CD4-positive, alpha-beta T cell treated with Interleukin-10 for 1 hour (primary cell): ENCODE measurements at places on chromosomes 7 and 10.

DNA sequence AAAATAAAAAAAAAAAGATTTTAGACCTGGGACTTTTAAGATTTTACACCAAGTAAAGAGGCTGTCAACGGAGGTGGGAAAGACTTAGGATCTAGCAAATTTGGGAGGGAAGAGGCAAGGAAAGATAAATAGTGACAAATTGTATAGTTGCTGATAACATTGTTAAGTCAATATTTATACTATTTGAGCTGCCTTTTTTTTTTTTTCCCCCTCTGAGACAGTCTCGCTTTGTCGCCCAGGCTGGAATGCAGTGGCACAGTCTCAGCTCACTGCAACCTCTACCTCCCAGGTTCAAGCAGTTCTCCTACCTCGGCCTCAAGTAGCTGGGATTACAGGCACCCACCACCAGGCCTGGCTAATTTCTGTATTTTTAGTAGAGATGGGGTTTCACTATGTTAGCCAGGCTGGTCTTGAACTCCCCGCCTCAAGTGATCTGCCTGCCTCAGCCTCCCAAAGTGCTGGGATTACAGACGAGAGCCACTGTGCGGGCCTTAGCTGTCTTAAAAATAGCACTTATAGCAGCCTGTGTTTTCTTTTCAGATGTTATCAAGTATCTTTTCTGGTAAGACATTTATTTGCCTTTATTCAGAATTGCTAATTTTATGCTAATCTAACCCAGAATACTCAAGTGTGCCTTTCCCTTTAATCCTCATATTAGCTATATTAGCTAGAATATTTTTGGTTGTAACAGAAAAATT lies 94.5 kb downstream of the MMRN2 start:
- no peak for DNase-seq

DNA sequence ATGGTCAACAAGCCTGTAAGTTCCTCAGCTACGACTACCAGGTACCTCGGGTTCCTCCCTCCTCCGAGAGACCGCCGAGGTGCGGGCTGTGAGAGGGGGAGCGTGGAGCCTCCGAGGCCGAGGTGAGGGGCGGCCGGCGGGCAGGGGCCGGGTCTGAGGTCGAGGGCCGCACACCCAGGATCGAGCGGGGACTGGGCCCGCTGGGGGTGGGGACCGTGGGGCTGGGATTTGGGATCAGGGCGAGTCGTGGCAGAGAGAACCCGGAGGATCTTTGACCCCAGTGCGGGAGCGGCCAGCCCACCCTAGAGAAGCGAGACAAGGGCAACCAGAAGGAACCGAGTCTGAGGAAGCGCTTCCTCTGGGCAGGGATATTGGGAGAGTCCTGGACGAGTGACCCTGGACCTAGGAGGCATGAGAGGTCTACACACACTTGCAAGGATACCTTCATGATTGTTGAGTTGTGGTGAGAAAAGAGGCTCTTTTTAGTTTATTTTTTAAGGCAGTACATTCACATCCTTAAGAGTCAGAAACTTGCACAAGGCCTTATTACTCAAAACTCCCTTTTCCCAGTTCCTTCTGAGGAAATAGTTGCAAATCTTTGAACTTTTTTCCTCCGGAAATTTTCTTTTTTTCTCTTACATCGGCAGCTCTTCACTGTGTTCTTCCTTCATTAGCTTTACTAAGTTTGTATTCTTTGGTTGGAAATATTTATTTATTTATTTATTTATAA lies 395 bp downstream of the ZNF487 start:
- DNase-seq = no peak

DNA sequence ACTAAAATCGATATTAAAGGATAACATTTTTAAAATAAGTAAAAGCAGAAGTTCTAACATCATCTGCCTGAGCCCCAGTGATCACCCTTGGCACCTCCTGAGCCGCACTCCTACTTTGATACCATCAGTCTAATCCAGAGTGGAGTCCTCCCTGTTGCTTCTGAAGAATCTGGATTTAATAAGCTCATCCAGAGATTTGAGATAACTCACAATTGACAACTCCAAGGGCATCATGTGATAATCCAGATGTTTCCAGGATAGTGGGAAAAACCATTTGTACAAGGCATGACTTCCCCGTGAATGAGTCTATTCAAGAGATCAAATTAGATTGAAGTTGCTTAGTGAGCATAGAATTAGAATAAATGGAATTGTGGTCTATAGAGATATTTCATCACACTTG lies 475.8 kb upstream of the C7orf33 start:
- no peak for DNase-seq

- DNase-seq = no peak
Measured at GRCh38 chr7:47653550-47654411, 71.9 kb upstream of the TNS3 start.

DNA sequence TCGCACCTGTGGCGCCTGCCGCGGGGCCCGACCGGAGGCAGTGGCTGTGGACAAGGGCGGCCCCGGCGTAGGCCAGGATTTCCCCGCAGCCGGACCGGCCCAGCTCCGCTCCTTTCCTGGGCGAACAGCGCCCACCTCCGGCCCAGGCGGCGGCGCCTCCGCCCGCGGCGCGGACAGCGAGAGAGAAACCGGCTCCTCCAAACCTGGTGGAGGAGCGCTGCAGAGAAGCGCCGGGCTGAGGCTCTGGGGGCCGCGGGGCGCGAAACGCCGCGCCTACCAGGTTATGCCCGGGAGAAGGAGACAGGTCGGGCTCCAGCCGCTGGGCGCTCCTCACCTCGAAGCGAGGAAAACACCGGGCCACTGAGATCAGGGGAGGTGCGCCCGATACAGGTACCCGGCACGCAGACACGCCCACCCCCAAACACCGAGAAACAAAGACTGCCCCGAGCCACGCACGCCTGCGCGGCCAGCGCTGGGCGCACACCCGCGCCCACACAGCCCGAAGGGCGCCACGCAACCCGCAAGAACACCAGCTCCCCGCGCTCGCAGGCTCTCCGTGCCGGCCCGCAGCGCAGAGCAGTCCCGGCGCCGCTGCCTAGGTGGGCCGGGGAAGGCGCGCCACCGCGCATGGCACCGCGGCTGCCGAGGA lies 3.3 kb downstream of the GRID1 start:
- DNase-seq = no peak

GRCh38 chr10:70756700-70757360 lies 28.3 kb downstream of the TBATA start:
- DNase-seq = no peak

DNA sequence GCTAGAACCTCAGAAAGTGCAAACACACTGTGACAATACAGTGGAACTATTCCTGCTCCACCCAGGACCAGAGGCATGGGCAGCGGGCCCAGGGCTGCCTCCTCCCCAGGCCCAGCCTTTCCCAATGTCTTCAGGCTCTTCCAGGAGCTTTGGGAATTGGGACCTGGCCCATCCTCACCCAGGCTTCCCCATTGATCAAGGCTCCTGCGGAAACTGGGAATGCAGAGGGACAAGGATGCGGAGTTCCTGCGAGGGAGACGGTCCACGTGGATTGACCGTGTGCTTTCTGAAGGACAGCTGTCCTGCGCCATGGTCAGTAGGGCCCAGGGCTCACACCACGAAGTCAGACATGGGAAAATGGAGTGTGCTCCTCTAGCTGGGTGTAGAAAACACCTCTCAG lies 56.6 kb downstream of the CSGALNACT2 start:
- DNase-seq = no peak

- no peak for DNase-seq
Measured at GRCh38 chr10:130763491-130763890, 548.0 kb downstream of the TCERG1L start.

GRCh38 chr10:117137031-117137910 lies 799 bp downstream of the VAX1 start:
- no peak for DNase-seq

DNA sequence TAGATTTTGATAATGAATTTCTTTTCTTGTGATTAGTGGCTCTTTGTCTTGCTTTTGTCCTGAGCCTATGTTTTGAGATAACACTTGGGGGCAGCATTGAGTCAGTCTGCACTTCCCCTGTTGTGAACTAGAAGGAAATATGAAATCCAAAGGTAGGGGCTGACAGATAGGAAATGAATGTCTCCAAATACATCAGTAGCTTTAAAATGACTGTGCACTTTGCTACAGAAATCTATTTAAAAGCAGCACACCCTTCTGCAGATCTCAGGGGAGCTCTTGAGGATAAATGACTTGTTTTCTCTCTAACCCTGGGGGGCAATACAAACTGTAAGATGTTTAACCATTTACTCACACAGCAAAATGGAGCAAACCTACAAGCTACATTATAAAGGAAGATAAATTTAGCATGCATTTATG lies 176.0 kb upstream of the MYO3A start:
- DNase-seq = no peak

- no peak for DNase-seq
Measured at GRCh38 chr7:135731-136645, 56.4 kb upstream of the FAM20C start.

DNA sequence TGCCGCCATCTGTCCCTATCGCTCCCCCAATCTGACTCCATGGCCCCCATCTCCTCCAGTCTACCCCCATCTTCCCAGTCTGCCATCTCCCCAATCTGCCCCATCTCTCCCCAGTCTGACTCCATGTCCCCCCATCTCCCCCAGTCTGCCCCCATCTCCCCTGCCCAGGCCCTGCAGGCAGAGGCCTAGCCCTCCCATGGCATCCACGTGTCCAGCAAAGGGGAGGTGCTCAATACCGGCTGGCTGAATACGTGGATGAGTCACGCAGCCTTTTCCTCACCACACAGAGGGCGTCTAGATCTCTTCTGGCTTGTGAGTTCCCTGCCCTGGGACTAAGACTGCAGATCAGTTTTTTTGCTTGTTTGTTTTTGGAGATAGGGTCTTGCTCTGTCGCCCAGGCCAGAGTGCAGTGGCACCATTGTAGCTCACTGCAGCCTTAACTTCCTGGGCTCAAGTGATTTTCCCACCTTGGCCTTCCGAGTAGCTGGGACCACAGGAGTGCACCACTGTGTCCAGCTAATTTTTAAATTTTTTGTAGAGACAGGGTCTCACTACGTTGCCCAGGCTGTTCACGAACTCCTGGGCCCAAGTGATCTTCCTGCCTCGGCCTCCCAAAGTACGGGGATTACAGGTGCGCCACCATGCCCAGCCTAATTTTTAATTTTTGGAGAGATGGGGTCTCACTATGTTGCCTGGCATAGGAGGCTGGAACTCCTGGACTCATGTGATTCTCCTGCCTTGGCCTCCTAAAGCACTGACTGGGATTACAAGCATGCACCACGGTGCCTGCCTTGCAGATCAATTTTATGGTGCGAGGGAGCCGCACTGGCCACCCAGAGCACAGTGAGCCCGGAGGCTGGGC lies 15.3 kb upstream of the GPR146 start:
- peak; percentile 70 for DNase-seq

DNA sequence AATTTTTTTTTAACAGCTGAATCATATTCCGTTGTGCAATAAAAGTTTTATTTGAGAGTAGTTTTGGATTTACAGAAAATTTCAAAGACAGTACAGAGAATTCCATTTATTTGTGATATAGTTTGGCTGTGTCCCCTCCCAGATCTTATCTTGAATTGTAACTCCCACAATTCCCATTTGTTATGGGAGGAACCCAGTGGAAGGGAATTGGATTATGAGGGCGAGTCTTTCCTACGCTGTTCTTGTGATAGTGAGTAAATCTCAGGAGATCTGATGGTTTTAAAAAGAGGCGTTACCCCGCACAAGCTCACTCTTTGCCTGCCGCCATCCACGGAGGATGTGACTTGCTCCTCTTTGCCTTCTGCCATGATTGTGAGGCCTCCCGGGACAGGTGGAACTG lies 228.0 kb upstream of the MAGI2 start:
- no peak for DNase-seq

DNA sequence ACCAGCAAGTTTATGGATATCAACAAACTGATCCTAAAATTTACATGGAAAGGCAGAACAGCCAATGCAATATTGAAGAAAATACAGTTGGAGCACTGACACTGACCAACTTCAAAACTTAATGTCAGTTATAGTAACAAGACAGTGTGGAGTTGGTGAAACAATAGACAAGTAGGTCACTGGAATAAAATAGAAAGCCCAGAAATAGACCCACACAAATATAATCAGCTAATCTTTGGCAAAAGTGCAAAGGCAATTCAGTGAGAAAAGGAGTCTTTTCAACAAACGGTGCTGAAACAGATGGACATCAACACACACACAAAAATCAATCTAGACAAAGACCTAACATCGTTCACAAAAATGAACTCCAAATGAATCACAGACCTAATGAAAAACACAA lies 13.8 kb downstream of the RSU1 start:
- no peak for DNase-seq

- no peak for DNase-seq
Measured at GRCh38 chr10:107481224-107481623, 316.7 kb upstream of the SORCS1 start.

- DNase-seq = no peak
Measured at GRCh38 chr10:26368463-26368862, 69.7 kb upstream of the APBB1IP start.

DNA sequence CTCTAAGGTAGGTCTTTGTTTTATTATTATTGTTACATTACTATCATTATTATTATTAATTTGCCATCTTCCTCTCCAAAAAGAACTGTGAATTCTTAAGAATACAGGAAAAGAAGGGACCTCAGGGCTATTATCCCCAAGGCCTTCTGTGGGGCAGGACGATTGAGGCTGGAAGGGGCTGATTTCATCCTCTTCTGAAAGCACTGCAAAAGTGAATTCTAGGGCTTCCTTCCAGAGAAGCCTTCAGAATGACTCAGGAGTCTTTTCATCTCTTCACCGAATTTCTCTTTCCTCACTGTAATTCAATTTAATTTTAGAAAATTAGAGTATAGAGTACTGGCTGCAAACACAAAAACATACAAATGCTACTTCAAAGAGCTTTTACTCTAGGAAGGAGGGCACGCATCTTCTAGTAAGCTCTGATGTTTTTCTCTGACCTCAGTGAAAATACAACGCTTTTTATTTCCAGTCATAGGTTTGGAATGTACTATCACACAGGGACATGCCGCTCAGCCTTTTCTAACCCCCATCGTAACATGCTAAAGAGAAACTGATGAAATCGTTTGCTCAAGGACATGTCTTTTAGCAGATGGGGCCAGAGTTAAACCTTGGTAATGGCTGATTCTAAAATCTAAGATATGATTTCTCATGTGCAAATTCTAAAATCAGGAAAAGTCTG lies 280.2 kb upstream of the PITRM1 start:
- no peak for DNase-seq

- peak; percentile 4 for DNase-seq
Measured at GRCh38 chr10:15585303-15585715, 134.4 kb downstream of the ITGA8 start.

DNA sequence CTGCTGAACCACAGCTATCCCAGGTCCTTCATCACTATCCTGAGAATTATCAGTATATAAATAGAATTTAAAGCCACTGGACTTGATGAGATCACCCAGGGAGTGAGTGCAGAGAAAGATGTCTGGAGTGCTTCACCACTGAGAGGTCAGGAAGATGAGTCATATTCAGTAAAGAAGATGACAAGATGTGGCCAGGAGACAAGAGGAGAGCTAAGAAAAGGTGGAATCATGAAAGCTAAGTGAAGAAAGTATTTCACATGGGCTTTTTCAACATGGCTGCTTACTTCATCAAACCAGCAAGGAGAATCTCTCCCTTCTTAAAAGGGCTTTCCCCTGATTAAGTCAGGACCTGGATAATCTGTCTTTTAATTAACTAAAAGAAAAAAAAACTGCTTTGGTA lies 9.1 kb upstream of the PRKAR2B start:
- DNase-seq = no peak

- DNase-seq = no peak
Measured at GRCh38 chr10:28054228-28054860, 55.5 kb upstream of the ODAD2 start.

- no peak for DNase-seq
Measured at GRCh38 chr10:14665304-14665703, 109.4 kb downstream of the FAM107B start.
